Memory B cell (primary cell): ENCODE measurements at places on chromosomes 7 and 10.

DNA sequence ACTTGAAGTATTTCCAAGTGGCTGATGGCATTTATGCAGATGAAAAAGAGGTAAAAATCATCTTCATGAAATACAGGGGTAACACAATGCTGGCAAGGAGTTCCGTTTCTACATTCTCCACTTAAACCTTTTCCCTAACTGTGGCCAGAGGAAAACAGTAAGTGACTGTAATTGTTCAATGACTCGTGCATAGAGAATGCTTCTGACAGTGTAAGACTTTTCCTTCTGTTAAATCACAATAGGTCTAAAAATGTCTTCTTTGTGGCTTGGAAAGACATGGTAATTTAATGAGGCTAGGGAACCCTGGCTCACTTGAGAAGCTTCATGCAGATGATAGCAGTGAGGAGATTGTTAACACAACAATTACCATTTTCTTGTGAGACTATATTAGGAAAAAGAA, 50.3 kb upstream of the RSU1 start:
- H3K36me3 ChIP-seq: peaks cover under 1% of the 10 kb centered on the region
- no peak overlapping the region for H3K4me3 ChIP-seq
- no peaks in the 10 kb centered on the region for H3K4me1 ChIP-seq
- H3K27me3 ChIP-seq: peaks cover 6% of the 10 kb centered on the region
- no peak for DNase-seq

GRCh38 chr7:104288137-104288536, 40.3 kb upstream of the LHFPL3 start:
- no peaks in the 10 kb centered on the region for H3K27me3 ChIP-seq
- H3K36me3 ChIP-seq: no peaks in the 10 kb centered on the region
- H3K4me3 ChIP-seq: no peak overlapping the region
- H3K27ac ChIP-seq: no peak overlapping the region

DNA sequence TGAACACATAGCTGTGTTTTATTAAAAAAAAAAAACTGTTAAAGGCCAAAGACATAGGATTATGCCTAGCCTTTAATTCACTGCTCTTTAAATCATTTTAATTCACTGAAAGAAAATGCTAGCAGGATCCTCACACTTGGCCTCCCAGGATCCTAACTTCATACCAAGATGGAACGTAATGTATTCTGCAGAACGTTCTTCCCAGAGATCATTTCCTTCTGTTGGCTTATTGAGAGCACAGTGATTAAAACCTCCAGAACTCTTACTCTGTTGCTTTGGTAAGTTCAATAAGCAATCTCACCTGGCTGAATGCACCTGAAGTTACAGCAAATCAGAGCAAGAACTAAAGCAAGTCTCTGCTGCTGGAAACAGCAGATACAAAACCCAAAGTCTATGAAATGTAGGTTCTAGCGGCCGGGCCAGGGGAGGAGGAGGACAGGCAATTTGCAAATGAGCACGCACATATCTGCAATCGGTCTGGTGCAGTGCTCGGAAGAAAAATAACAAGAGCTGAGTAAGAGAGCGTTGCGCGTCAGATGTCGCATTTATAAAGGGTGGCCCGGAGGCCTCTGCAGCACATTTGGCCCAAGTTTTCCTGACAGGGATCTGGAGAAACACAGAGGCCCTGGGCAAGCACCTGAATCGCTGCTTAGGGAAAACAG, 193.9 kb downstream of the FAM107B start:
- peaks cover 11% of the 10 kb centered on the region for H3K36me3 ChIP-seq
- peaks cover 49% of the 10 kb centered on the region for H3K4me1 ChIP-seq
- no peaks in the 10 kb centered on the region for H3K27me3 ChIP-seq

DNA sequence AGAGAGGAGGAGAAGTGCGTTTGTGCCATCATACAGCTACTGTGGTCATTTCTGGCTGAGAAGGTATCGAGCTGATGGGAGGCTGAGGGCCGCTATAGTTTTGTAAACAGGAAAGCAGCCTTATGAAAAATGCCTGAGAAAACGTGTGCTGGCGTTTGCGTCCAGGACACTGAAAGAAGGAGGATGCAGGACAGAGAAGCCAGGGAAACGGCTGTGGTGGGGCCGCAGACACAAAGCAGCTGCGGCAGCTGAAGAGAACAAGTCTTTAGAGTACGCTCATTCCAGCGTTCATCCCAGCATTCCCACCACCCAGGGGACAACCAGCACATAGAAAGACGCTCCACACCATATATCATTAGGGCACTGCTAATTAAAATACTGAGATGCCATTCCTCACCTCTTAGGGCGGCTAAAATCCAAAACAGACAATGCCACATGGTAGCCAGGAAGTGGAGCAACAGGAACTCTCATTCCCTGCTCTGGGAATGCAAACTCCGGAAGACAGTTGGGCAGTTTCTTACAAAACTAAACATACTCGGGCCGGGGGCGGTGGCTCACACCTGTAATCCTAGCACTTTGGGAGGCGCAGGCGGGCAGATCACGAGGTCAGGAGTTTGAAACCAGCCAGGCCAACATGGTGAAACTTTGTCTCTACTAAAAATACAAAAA, 18.4 kb downstream of the GNA12 start:
- DNase-seq: no peak
- H3K27me3 ChIP-seq: no peaks in the 10 kb centered on the region
- H3K4me1 ChIP-seq: peaks cover 59% of the 10 kb centered on the region
- peak overlapping the region; percentile 89 for H3K27ac ChIP-seq
- peak overlapping the region; percentile 0 for H3K4me3 ChIP-seq

DNA sequence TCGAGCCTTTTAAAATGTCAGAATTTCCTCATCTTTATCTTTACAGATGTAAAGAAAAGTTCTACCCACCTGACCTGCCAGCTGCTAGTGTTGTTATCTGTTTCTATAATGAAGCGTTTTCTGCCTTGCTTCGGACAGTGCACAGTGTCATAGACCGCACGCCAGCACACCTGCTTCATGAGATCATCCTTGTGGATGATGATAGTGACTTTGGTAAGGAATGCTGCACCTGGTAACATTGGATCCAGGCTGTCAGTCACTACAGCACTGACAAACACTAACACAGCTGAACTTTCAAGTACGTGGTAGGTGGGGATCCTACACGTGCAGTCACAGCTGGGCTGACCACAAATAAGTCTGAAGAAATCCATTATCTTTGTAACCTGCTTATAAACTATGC, 77.6 kb downstream of the GALNT11 start:
- no peaks in the 10 kb centered on the region for H3K4me1 ChIP-seq
- no peak for DNase-seq
- no peak overlapping the region for H3K4me3 ChIP-seq
- H3K27me3 ChIP-seq: no peaks in the 10 kb centered on the region
- peaks cover 25% of the 10 kb centered on the region for H3K36me3 ChIP-seq
- no peak overlapping the region for H3K27ac ChIP-seq

- H3K27ac ChIP-seq: no peak overlapping the region
- peaks cover 4% of the 10 kb centered on the region for H3K36me3 ChIP-seq
- peaks cover 29% of the 10 kb centered on the region for H3K4me1 ChIP-seq
- no peak overlapping the region for H3K4me3 ChIP-seq
Observed at GRCh38 chr10:48651839-48652238, 32.8 kb upstream of the WDFY4 start.

DNA sequence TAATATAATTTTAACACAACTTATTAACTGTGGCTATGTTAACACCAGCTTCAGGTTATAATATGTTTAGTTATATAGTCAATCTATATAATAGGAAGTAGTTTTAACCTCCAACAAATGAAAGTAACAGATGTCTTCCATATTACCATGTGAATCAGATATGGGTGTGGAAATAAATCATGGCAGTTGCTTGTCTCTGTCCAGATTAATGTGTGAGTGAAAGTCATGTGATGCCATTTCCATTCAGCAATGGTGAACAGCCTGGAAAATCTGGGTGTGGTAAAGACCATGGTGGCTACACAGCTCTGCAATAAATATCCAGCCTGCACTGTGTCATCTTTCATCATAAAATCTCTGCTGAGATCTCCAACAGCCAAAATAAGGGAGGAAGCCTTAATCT, 27.8 kb downstream of the HEPACAM2 start:
- peaks cover 8% of the 10 kb centered on the region for H3K27me3 ChIP-seq
- H3K4me3 ChIP-seq: no peak overlapping the region
- no peaks in the 10 kb centered on the region for H3K36me3 ChIP-seq

GRCh38 chr7:108335269-108335918, 120.8 kb downstream of the NRCAM start:
- H3K4me1 ChIP-seq: no peaks in the 10 kb centered on the region
- no peak for DNase-seq
- peaks cover 5% of the 10 kb centered on the region for H3K27me3 ChIP-seq
- no peak overlapping the region for H3K4me3 ChIP-seq
- no peak overlapping the region for H3K27ac ChIP-seq
- no peaks in the 10 kb centered on the region for H3K36me3 ChIP-seq

GRCh38 chr7:16891338-16891737, 9.6 kb upstream of the AGR3 start:
- no peak overlapping the region for H3K4me3 ChIP-seq
- no peaks in the 10 kb centered on the region for H3K36me3 ChIP-seq
- DNase-seq: no peak
- no peaks in the 10 kb centered on the region for H3K27me3 ChIP-seq

DNA sequence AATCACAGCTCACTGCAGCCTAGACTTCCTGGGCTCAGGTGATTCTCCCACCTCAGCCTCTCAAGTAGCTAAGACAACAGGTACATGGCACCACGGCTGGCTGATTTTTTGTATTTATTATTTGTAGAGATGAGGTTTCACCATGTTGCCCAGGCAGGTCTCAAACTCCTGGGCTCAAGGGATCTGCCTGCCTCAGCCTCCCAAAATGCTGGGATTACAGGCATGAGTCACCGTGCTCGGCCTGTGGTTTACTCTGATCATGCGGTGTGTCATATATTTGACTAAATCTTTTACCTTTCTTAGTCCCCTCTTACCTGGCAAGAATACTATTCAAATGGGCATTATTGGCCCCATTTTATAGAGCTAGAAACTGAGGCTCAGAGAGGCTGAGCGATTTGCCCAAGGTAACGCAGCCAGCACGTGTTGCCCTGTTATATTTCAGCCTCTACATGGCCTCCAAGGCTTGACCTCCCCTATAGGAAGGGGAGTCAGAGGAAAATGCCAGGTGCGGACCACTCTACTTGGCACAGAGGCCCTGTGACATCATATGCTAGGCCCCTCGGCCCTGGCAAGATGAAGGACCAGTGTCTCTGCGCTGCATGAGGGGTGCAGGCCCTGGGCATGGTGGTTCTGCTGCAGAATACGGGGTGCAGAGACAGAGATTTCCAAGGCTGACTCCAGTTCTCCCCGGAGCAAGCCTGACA, 8.2 kb downstream of the ZCCHC24 start:
- H3K4me3 ChIP-seq: no peak overlapping the region
- H3K27ac ChIP-seq: no peak overlapping the region
- peaks cover 7% of the 10 kb centered on the region for H3K27me3 ChIP-seq

DNA sequence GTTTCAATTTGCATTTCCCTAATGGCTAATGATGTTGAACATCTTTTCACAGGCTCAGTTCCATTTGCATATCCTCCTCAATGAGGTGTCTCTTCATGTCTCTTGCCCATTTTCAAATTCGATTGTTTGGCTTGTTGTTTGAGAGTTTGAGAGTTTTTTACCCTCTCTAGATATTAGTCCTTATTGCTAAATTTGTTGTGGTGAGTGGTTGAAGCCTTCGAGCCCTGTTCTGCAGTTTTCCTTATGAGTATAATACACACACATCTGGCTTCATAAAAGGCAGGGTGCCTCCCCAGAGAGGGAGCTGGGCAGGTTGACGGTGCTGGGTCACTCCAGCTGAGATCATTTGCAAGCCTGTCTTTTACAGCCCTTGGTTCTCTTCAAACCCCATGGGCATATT, 65.1 kb downstream of the RGS10 start:
- DNase-seq: no peak
- H3K4me1 ChIP-seq: peaks cover 23% of the 10 kb centered on the region
- no peaks in the 10 kb centered on the region for H3K36me3 ChIP-seq
- peak overlapping the region; percentile 71 for H3K27ac ChIP-seq

DNA sequence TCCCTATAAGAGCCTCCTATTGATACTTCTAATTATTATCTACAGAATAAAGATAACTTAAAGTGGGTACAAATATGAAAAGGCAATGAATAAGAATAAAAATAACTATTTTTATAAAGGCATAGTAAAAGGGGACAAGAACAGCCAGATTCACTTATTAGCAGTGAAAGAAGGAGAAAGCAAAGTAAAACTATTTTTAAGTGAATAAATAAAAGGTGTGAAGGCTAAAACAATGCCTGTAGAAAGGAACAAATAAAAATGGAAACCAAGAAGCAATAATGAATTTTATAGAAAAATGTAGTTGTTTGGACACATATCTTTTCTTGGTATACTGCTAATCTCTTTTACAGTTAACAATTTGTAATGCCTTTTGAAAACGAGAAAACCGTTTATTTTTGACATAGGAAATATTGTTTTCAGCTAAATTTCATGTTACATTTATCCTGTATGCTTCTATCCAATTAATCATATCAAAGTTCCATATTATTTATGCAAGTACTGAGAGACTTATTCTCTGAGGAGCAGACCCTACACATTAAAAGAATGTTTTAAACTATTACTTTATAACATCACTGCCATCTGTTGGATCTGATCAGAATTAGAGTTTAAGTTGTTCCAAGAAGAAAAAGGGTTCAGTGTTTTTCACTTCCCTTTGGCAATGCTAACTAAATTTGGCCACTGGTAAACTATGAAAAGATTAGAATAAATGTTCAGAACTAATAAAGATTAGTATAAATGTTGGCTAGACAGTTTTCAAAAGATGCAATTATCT, 59.1 kb downstream of the ARMC3 start:
- H3K27me3 ChIP-seq: peaks cover 4% of the 10 kb centered on the region
- H3K36me3 ChIP-seq: no peaks in the 10 kb centered on the region
- no peak overlapping the region for H3K4me3 ChIP-seq
- peaks cover 6% of the 10 kb centered on the region for H3K4me1 ChIP-seq
- no peak overlapping the region for H3K27ac ChIP-seq

DNA sequence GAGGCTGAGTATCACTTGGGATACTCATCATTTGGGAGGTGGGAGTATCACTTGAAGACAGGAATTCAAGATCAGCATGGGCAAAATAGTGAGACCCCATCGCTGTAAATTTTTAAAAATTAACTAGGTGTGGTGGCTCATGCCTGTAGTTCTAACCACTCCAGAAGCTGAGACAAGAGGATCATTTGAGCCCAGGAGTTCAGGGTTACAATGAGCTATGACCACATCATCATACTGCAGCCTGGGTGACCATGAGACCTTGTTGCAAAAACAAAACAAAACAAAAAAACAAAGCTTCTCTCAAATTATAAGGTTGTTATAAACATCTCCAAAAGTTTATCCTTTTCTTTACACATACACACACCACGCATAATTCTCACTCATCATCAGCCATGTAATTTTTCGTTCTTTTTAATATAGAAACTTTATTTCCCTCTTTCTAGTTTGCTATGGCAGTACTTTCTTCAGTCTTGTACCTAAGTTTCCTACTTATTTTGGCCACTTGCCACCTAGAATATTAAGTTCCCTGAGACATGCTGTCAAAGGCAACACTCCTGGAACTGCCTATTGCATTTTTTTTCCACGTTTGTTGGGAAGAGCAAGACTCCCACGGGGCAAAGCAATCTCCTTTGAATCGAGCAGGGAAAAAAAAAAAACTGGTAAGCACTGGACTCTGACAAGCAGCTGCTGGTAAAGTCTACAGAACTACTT, 37.1 kb downstream of the SKIDA1 start:
- H3K4me3 ChIP-seq: no peak overlapping the region
- H3K36me3 ChIP-seq: no peaks in the 10 kb centered on the region
- DNase-seq: no peak
- H3K27ac ChIP-seq: no peak overlapping the region
- H3K27me3 ChIP-seq: peaks cover 5% of the 10 kb centered on the region
- no peaks in the 10 kb centered on the region for H3K4me1 ChIP-seq
